HFFc6 (cell line): ENCODE measurements at places on chromosomes 16 and 17. TPM values are rescaled to one million over a fixed set of nuclear protein-coding genes. Genes with fewer than 3 reads are reported as not detected.

FOXC2 gene
- 6.7 and 8.1 TPM in 2 replicates for total RNA-seq

SPN gene
- 0.12 TPM in 1 of 3 replicates, not detected in the others for total RNA-seq

PLA2G10 gene
- not detected in 3 replicates for total RNA-seq

ALOXE3 gene
- total RNA-seq: 0.14 to 0.37 TPM (median 0.17 TPM) in 3 replicates

DNA sequence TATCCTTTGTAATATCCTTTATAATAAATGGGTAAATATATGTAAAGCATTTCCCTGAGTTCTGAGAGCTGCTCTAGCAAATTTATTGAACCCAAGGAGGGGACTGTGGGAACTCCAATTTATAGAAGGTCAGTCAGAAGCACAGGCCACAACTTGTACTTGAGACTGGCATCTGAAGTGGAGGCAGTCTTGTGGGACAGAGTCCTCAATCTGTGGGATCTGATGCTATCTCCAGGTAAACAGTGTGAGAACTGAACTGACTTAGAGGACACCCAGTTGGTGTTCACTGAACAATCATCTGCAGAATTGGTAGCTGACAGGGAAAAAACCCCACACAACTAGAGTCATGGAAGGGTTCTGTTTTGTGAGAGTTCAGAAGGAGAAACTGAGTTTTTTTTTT, 34.0 kb downstream of the AKAP10 start:
- DNase-seq: no peak
- H3K27ac ChIP-seq: no peak overlapping the region
- H3K4me1 ChIP-seq: peaks cover 59% of the 10 kb centered on the region
- no peaks in the 10 kb centered on the region; the same call in 1 of the 2 replicates for H3K27me3 ChIP-seq

GRCh38 chr17:72498364-72499210, 377.8 kb downstream of the SOX9 start:
- H3K27me3 ChIP-seq: no peaks in the 10 kb centered on the region
- no peak overlapping the region for H3K27ac ChIP-seq
- H3K4me1 ChIP-seq: peaks cover 36% of the 10 kb centered on the region
- no peak overlapping the region for H3K4me3 ChIP-seq
- no peak for DNase-seq
